Stimulated activated CD4-positive, alpha-beta T cell treated with anti-CD3 and anti-CD28 coated beads, TNF-alpha, amount 100 ng/mL, for 1 hour (primary cell): ENCODE measurements at places on chromosomes 16 and 17.

GRCh38 chr16:24440306-24440705 lies 99.1 kb upstream of the RBBP6 start:
- no peak for DNase-seq

- no peak for DNase-seq
Observed at GRCh38 chr17:5283571-5284315, 1.7 kb downstream of the RABEP1 start.

DNA sequence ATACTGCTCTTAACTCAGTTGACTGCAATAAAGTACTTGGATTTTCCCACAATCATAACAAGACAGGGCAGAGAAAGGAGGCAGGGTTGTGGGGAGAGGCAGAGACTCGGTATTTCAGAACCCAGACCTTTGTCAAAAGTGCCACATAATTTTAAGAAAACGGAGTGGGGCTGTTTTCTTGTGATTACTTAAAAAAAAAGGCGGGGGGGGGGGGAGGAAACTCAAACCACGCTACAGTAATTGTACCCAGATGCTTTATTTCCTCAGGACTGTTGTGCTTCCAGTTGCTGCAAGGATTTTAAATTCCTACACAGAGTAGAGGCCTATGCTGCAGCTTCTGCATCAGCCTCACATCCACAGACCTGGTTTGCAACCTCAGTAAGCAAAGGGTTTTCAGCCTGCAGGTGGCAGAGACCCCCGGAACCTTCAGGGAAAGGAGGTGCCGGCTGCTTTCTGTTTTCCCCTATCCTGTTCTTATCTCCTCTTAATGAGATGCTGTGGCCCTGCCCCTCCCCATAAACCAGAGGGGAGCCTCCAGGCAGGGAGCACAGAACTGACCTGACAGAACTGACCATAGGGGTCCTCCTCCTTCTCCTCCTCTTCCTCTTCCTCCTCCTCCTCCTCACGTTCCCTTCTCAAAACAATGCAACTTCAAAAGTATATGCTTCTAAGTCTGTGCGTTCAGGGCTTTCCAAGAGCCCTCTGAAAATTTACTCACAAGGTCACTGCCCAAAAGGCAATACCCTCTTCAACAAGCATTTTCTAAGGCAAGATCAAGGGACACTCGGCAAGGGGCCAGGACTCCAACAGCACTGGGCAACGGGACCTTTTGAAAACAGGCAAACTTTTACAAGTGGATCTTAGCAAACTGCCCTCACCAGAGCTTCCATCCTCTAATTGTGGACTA lies 7.5 kb downstream of the AXIN2 start:
- no peak for DNase-seq

DNA sequence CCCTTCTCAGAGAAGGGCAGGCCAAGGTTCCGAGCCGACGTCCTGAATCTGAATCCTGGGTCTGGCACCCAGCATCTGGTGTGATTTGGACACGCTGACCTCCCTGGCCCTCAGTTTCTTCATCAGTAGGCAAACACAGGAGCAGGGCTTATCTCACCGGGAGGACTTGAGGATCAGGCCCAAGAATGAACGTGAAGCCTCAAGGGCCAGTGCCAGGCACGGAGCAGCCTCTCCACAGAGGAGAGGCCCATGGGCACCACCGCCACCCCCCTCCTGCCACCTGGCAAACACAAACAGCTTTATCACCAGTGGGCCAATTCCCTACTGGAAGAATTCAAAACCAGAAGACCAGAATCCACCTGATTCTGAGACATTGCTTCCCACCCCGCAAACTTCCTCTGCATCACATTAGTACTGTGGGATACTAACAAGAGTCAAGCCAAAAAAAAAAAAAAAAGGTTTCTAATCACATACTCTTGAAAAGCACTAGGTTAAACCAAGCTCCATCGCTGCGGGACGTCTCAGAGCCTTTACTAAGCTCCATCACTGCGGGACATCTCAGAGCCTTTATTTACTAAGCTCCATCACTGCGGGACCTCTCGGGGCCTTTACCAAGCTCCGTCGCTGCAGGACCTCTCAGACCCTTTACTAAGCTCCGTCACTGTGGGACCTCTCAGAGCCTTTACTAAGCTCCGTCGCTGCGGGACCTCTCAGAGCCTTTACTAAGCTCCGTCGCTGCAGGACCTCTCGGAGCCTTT lies 68.0 kb upstream of the DOC2B start:
- DNase-seq: no peak

DNA sequence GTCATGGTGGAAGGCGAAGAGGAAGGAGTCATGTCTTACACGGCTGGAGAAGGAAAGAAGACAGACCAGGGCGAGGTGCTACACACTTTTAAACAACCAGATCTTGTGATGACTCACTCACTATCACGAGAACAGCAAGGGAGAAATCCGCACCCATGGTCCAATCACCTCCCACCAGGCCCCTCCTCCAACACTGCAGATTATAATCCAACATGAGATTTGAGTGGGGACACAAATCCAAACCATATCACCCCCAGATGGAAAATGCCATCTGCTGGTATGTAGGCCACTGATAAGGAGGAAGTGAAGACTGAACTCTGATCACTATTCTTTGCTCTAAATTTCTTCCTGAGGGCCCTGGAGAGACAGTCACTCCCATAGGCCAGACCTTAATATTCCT lies 7.5 kb upstream of the ITGAX start:
- DNase-seq: no peak

DNA sequence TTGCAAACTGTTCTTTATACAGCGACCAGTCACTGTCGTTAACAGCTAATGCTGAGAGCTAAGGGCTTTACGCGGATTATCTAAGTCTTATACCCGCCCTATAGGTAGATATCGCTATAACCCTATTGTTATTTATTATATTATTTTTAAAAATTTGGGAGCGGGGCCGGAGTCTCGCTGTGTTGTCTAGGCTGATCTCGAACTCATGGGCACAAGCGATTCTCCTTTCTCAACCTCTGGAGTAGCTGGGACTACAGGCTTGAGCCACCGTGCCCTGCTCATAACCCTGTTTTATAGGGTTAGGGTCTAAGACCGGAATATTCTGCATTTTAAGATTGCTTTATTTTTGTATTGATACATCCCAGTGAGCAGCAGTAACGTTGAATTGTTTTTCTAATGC lies 24.7 kb downstream of the DEF8 start:
- no peak for DNase-seq

GRCh38 chr17:80452173-80452915 lies 24.1 kb downstream of the NPTX1 start:
- DNase-seq: no peak

GRCh38 chr16:19291475-19291874 lies 5.9 kb downstream of the CLEC19A start:
- DNase-seq: no peak

DNA sequence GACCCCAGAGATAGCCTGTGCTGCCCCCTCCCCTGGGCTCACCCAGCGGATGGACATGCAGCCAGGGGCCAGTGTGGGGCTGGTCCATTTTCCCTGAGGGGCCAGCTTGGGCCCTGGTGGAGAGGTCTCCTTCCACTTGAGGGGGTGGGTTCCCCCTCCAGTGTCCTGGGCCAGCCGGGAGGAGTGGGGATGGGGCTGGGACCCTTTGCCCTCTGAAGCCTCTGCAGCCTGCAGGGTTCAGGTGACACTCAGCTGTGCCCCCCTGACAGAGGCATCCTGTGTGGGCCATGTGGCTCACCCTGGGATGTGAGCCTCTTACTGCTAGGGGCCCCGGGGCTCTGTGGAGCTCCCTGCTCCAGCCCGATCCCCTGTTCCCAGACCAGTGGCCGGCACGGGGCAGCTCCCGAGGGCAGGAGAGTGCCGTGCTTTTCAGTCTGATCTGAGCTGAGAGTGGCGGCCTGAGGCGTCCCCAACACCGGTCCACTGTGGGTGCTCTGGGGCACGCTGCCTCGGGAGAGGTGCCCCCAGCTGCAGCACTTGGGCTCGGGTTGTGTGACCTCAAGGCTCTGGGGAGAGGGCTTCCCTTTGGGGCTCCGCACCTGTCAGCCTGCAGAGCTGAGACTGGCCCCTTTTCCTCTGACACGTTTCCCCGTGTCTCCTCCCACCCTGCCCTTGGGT lies 439 bp upstream of the GNG13 start:
- no peak for DNase-seq

DNA sequence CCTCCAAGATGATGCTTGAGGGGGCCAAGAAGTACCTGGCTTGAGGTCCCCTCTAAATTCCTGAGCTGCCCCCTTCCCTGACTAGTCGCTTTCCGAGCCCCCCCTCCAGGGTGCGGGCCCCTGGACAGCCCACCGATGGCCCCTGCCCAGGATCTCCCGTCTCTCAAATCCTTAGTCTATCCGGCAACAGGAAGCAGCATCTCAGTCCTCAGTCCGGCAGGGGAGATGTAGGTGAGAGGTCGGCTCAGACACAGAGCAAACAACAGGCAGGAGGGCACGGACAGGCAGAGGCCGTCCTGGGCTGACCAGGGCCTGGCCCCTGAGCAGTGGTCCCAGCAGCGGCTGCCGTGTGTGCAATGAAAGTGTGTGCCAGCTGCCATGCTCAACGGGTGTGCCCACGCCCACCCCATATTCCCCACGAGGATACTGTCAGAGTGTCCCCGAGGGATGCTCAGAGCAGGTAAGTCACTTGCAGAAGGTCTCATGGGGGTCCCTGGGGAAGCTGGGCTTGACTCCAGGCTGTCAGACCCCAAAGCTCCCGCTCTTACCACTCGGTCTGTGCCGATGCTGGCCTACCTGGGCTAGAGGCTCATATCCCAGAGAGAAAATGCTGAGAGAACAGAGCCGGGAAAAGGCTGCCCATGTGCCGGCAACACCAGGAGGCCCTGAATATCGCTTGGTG lies 7.2 kb downstream of the SLC43A2 start:
- no peak for DNase-seq

DNA sequence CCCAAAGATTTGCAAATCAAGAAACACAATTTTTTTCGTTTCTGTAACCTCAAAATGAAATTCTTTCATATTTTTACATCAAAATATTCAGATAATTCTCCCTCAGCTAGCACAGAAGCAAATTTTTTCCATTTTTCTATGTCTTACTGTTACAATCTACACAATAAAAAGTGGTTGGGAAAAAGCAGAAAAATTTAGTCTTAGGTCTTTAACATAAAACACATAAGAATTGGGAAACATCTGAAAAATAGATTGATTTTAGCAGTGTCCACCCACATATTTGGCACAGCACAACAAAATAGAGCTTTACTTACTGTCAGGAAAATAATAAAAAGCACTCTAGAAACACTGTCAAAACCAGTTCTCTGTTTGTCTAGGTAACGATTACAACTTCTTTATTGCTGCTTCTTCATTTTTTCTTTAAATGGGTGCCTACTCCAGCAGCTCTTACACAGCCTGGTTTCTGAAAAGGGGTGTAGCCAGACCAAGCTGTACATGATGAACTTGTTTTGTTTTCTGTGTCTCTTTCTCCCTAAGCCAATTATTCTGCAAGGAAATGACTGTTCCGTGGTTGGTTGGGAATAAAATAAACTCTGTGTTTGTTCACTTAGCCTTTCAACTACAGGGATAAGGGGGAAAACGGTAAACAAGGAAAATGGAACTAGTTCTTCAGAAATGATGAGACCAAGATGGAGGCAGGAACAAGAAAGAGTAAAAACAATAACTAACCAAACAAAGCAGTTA lies at the start of gene ABCA6:
Gene ABCA6 (minus strand): TSS at position 465 of the 744 bp plus-strand sequence. CDS start 1,192 bp downstream, outside the sequence.
- DNase-seq: no peak

DNA sequence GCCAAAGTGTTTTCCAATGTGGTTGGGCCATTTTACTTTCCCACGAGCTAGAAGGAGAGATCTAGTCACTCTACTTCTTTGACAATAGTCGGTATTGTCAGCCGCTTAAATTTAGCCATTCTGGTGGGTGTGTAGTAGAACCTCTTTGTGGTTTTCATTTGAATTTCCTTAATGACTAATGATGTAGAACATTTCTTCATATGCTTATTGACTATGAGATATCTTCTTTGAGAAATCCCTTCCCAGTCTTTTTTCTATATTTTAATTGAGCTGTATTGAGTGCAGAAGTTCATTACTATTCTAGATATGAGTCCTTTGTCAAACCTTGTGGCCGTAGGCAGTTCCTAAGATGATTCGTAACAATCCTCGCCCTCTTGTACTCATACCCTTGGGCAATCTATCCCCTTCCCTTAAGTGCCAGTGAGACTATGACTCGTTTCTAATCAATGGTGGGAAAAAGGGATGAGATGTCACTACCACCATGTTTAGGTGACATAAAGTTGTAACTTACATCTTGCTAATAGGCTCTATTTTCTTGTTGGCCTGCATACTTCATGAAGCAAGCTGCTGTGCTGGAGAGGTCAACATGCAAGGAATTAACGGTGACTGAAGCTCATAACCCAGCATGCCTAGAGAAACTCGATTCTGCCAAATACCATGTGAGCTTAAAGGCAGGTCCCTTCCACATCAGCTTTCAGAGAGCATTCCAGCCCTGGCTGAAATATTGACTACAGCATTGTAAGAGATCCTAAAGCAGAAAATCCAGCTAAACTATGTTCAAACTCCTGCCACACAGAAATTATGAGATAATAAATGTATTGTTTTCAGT lies 817.9 kb upstream of the SOX9 start:
- no peak for DNase-seq

- DNase-seq: no peak
Observed at GRCh38 chr16:11621539-11621919, 34.8 kb upstream of the LITAF start.

DNA sequence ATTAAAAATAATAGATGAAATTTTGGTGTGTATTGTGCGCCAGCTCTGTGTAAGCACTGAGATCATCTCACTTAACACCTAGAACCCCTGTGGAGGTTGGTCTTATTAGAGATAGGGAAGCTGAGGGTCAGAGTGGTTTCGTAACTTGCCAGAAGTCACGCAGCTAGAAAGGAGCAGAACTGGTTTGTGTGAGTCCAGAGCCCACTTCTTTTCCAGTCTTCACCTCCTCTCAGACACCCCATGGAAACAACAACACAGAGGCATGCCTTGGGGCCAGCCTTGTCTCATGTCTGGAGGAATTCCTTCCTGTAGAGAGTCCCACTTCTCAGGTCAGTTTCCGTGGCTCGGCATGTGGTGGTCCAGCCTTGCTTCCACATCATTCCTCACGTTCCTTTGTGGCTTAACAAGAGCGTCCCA lies 16.5 kb downstream of the YPEL2 start:
- no peak for DNase-seq

- no peak for DNase-seq
Observed at GRCh38 chr17:6066183-6066948, 3.8 kb upstream of the WSCD1 start.

- no peak for DNase-seq
Observed at GRCh38 chr16:4285167-4285566, 12.3 kb upstream of the TFAP4 start.

DNA sequence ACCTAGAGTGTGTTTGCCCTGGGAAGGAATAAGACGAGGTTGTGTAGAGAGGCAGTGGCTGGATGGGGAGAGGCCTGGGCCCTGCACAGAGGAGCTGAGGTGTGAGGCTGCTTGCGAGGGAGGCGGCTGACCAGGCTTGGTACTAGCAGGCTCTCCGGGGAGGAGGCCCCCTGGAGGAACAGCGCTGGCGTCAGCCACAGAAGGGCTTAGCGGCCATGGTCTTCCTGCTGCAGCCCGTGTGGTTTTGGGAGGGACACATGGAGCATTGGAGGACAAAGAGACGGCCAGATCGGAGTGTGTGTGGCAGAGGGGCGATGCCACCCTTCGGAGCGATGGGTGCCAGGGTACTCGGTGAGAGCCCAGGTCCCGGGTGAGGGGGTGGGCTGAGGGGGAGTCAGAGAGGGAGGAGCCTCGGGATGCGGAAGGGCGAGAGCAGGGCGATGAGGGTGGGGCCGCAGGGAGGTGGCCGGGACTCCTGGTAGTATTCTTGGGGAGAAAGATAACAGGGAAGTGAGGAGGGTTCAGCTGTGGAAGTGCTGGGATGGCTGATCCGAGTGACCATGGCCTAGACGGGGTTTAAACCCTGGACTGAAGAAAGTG lies 8.3 kb downstream of the BANP start:
- no peak for DNase-seq

- no peak for DNase-seq
Observed at GRCh38 chr17:81533339-81534141, 5.4 kb downstream of the FSCN2 start.

- DNase-seq: no peak
Observed at GRCh38 chr17:8800656-8801055, 1.5 kb upstream of the MFSD6L start.
